PC-3 (cell line): ENCODE measurements at places on chromosomes 6 and 20.

DNA sequence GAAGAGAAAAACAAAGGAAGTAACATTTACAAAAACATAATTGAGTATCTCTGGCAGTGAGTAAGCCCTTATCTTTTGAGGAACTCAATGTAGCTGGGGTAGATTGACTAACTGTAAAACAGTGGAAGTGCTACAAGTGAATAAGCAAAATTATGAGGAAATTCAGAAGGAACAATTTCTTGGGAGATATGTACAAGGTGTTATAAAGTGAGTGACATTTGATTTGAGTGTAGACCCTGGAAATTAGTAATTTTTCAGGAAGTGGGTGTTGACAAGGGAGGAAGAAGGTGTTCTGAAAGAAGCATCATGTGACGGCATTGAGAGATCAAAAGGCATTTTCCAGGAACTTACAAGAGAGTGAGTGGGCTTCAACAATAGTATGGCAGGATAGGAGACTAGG lies 22.2 kb downstream of the XRN2 start:
- H3K36me3 ChIP-seq: peaks cover 26% of the 10 kb centered on the region
- H3K4me1 ChIP-seq: peaks cover 13% of the 10 kb centered on the region
- no peak overlapping the region for H3K4me3 ChIP-seq
- no peak overlapping the region for H3K27ac ChIP-seq
- DNase-seq: no peak
- no peaks in the 10 kb centered on the region for H3K27me3 ChIP-seq

DNA sequence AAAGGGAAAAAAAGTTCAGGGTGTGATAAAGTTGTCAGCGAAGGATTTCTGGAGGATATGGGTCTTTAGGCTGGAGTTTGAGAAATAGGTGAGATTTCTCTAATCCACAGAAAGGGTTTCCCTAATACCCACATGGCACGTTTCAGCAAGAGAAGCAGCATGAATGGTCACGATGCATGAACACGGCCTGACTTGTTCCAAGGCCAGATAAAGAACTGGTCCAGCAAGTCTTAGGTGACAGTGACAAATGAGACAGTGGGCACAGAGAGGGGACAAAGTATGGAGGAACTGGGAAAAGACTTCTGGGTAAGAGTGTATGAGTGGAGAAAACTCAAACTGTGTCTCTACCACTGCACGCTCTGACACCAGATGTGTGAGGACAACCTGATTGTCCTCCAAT lies 262.0 kb upstream of the FOXQ1 start:
- H3K27me3 ChIP-seq: peaks cover 76% of the 10 kb centered on the region
- no peaks in the 10 kb centered on the region for H3K4me1 ChIP-seq
- no peak for DNase-seq
- no peaks in the 10 kb centered on the region for H3K36me3 ChIP-seq
- H3K27ac ChIP-seq: no peak overlapping the region
- H3K4me3 ChIP-seq: no peak overlapping the region

GRCh38 chr6:41727705-41728072 lies 7.7 kb downstream of the TFEB start:
- no peak for DNase-seq
- H3K27ac ChIP-seq: no peak overlapping the region
- no peaks in the 10 kb centered on the region; the same call in 1 of the 2 replicates for H3K4me1 ChIP-seq
- no peak overlapping the region for H3K4me3 ChIP-seq
- no peaks in the 10 kb centered on the region for H3K27me3 ChIP-seq

- H3K36me3 ChIP-seq: no peaks in the 10 kb centered on the region; the same call in 1 of the 2 replicates
- DNase-seq: no peak
- H3K4me1 ChIP-seq: no peaks in the 10 kb centered on the region
Measured at GRCh38 chr6:117619178-117619577, 16.9 kb upstream of the GOPC start.

DNA sequence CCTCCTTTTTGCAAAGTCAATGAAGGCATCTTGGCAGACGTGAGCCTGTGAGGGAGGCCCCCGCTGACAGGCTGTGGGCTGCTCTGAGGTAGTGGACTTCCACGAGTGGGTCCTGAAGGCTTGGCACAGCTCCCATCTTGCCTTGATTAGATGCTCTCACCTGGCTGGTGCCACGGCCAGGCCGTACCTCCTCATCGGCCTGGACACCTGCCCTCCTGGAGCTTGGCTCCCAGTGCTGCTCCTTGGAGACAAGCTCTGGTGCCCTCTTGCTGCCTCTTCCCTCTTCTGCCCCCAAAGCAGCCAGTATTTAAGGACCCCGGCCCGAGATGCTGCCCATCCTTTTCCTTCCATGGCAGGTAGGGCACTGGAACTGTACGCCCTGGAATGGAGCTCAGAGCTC lies 93.5 kb downstream of the ERMARD start:
- H3K27ac ChIP-seq: no peak overlapping the region
- no peak overlapping the region for H3K4me3 ChIP-seq
